ENCODE measurements at places on chromosomes 13 and 19. TPM values are rescaled to one million over a fixed set of nuclear protein-coding genes. Genes with fewer than 3 reads are reported as not detected.
A peak's percentile ranks its signal among the peaks of the same experiment; 100 is the strongest.

The CDX2 gene
- 0.04 TPM for total RNA-seq

The SPACA4 gene
- total RNA-seq = not detected

The SIRT6 gene
- total RNA-seq = 11.0 TPM

The SHISA2 gene
- total RNA-seq = not detected

The SLITRK6 gene
- total RNA-seq = not detected

GRCh38 chr13:45055198-45055901, 65.0 kb upstream of the GTF2F2 start:
- DNase-seq = no peak

DNA sequence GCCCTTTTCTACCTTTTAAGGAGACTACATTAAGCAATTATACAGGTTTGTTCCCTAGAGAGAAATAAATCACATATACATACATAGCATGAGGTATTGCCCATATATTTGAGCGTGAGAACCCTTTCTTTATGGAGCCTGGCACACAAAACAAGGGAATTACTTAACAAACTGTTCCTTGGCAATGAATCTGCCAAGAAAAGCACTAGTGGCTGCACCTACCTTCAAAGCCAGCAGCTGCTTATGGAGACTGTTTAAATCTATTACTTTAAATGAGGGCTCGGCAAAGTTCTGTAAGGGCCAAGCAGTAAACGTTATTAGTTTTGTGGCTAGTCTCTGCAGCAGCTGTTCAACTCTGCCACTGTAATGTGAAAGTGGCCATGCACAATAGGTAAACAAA, 7.0 kb downstream of the RFX1 start:
- no peak for DNase-seq

DNA sequence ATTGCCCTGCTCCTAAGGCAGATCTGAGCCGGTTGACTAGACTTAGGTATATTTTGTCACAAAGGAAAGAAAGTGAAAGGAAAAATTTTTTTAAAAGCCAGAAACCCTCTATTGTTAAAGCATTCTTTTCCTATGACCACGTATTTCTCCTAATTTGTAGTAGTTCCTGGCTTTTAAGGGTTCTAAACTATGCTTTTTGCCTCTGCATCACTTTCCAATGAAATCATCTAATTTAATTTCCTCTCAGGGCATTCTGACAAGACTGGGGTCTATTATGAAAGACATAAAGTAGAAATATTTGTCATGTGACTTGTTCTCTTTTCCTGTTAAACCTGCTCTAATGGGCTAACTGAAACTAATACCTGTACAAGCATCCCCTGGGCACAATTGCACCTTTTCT, 233.0 kb upstream of the PRR20A start:
- no peak for DNase-seq

DNA sequence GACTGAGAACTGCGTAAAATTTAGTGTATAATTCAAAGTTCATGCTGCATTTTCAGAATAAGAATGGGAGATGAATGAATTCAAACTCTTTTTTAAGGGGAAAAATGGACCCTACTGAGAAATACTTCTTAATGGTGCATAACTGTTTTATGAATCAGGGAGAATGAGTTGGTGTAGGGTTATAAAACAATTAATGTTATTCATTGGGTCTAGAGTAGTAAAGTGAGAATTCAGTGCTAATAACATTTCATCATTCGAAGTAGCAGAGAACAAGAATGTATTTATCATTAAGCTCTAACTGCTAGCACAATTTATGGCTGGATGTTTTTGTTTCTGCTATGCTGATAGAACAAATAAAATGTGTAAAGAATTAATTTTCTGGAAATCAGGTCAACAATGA, 310.2 kb downstream of the SLITRK5 start:
- no peak for DNase-seq

GRCh38 chr13:36696410-36697010, 22.7 kb downstream of the SERTM1 start:
- DNase-seq = no peak

GRCh38 chr13:113374511-113375175, 10.7 kb upstream of the GRTP1 start:
- no peak for DNase-seq

- no peak for DNase-seq
These were observed 19.2 kb downstream of the SLC27A1 start for GRCh38 chr19:17489392-17490030.

GRCh38 chr13:86464193-86464592, 665.0 kb upstream of the SLITRK6 start:
- no peak for DNase-seq

DNA sequence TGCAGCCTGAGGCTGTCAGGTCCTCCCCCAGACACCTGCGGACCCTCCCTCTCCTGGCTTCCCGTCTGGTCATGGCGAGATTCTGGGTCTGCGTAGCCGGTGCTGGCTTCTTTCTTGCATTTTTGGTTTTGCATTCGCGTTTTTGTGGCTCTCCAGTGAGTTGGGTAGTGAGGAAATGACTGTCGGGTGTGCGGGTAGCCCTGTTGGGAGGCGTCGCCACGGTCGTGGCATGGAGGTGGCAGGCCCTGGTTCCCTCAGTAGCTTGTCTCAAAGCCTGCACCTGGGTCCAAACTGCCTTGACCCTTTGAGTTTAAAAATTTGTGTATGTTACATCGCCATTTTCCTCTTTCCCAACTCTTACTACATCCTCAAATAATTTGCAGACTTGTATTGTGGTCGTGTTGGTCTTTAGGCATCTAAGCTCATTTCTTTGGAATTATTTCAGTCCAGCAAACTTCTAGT, 344 bp downstream of the NHLRC3 start:
- peak; percentile 17 for DNase-seq

DNA sequence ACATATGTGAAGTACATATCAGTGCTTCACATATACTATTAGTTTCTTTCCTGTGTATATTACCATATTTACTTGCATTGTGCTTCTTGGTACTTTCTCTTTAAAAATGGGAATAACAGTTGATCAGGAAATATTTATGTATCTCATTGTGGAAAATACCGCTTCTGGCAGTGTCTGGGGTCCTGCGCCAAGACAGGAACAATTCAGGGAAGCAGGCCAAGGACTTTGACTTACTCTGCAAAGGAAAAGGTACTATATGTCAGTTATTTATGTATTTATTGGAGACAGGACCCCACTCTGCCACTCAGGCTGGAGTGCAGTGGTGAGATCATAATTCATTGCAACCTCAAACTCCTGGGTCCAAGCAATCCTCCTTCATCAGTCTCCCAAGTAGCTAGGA, 57.7 kb upstream of the NBEA start:
- no peak for DNase-seq

DNA sequence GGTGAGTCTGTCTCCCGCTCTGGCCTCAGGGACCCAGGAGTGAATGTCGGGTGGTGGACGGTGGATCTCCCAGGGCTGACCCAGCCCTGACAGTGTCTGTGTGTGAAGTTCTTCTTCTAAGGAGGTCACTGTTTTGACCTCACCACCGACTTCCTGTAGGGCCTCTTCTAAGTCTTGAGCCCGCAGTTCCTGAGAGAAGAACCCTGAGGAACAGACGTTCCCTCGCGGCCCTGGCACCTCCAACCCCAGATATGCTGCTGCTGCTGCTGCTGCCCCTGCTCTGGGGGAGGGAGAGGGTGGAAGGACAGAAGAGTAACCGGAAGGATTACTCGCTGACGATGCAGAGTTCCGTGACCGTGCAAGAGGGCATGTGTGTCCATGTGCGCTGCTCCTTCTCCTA, at the start of gene SIGLEC7:
Gene SIGLEC7, plus strand, starts transcription at position 183 of the 400 bp plus-strand sequence. Its CDS starts 69 bp downstream, at position 252.
- no peak for DNase-seq

DNA sequence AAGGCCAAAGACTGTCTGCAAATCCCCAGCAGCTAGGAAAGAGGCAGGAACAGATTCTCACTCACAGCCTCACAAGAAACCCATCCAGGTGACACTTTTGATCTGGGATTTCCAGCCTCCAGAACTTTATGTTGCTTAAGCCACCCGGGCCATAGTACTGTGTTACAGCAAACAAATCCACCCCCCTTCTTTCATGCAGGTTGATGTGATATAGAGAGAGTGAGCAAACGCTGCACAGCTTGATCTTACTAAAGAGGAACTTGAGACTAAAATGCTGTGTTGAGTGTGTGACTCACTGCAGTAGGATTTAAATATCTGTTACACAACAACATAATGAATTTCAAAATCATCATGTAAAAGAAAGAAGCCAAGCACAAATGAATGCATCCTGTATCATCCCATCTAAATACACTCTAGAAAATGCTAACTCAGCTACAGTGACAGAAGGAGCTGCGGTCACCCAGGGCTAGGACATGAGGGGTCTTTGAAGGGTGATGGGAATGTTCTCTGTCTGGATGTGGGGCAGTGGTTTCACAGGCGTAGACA, 32.2 kb downstream of the RCBTB2 start:
- DNase-seq = peak; percentile 41

DNA sequence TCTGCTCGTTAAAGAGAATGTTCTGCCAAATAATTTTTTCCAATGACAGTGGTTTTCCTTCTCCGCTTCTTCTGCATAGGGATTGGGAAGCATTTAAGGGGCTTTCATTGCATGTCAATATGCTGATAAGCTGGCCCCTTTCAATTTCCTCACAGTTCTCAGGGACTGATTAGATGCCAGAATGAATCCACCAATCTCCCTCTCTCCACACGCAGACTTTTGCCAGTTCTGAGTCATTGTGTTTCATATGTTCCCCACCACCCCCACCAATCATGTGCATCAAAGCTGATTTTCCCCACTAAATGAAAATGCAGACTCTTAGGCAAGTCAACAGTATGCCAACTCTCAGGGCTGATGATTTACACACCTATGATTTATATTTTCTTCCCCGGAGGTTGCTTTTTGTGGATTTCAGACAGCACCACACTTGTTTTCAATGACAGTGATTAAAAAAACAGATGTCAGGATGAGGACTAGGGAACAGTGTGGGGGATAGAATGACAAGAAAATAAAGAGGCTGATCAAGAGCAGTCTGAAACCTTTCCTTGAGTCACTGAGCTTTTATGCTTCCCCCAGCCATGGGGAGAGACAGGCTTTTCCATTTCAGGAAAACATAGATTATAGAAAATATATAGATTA, 47.9 kb upstream of the C13orf42 start:
- no peak for DNase-seq

- DNase-seq = peak; percentile 50
These were observed 319.7 kb downstream of the KCNRG start for GRCh38 chr13:50334944-50335343.

DNA sequence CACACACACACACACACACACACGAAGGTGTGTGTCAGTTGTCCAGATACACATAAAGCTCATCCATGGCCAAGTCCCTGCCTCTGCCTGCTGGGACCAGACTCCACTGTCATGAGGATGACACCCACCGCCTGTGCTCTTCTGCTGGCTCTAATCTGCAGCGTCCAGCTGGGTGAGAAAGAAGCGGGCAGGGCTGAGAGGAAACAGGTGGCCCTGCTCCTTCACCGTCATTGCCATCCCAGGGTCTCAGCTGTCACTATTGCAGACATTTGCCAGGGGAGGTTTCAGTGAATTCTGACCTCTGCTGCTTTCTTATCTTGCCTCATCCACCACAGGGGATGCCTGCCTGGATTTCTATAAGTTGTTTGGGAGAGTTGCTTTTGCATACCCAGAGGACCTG, 31.4 kb downstream of the SCGB2B2 start:
- DNase-seq = no peak

GRCh38 chr19:55161571-55162322, 4.2 kb upstream of the TNNI3 start:
- DNase-seq = no peak

DNA sequence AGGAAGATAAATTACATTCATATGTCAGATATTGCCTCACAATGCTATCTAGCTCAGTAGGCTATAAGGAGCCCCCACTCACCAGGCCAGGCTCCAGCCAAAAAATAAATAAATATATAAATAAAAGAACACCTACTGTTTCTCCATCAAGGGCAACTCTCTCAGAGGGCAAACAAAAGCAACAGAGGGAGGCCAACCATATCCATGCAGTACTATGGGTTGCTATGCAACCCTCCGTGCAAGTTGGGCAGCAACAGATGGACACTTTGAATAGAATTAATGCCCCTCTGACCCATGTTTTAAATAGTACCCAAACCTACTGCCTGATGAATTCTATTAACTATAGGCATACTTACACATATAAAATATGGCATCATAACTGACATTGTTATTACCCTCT, 279.8 kb upstream of the EDNRB start:
- DNase-seq = no peak

DNA sequence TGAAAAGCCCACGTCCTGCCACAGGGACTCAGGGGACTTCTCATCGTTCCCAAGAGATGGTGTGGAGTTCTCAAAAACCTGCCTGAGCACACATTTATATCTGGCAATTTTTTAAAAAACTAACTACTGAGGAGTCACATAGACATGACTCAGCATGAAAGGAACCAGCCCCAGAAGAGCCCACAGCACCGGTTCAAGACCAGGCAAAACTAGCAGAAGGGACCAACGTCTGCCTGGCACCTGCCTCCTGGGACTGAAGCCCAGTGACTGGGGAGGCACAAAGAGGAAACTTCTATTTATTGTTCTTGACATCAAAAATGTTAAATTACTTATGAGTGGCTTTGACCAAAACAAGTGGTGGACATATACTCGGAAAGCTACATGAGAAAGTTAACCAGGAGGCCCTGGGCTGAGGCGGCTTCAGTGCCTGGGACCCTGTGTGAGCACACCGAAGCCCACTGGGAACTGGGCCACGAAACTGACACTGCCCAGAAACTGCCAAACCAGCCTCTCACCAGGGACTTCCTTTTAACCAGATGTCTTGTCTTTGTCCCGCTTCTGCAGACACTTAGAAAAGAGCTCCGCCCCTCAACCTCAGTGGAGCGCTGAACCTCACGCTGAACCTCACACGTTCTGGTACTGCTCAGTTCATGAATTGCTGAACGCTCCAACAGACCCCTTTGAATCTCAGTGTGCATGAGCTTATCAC, 25.7 kb downstream of the C13orf46 start:
- no peak for DNase-seq

DNA sequence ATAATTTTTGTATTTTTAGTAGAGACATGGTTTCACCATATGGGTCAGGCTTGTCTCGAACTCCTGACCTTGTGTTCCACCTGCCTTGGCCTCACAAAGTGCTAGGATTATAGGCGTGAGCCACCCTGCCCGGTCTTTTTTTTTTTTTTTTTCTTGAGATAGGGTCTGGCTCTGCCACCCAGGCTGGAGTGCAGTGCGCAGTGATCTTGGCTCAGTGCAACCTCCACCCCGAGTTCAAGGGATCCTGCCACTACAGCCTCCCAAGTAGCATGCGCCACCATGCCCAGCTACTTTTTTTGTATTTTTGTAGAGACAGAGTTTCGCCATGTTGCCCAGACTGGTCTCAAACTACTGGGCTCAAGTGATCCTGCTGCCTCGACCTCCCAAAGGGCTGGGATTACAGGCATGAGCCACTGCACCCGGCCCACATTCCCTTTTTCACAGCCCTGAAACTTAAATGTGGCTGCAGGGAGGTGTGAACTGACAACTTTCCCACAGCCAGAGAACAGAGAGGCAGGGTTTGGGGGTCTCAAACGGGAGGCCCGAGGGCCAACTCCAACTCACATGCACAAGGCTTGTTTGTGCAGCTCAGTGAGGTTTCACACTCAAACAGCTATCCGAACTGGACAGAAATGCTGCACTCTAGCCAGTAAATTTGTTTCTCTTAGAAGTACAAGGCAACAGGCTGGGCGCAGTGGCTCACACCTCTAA, 4.4 kb upstream of the S1PR5 start:
- DNase-seq = no peak

GRCh38 chr13:46176756-46177155, 5.2 kb downstream of the LCP1 start:
- no peak for DNase-seq
